ENCODE measurements at places on chromosomes 4 and X.

GRCh38 chr4:76729980-76730379 is 168.0 kb downstream of the SOWAHB start:
- DNase-seq, result no peak

DNA sequence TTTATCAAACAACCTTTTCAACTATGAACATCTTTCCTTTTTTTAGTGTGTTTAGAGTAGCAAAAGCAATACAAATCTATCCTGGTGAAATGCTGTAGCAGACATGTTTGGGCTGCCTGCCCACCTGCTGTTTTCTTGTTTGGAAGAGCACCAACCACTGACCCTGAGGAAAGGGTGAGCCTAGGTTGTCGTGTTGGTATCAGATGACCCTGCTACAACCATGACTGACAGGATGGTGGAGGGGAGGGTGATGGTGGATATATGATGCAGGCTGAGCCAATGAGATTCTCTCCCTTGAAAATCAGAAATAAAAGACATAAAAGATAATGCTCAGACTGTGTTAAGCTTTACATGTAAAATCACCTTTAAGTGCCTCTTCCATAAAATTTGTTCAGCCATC is 201.2 kb downstream of the NPNT start:
- no peak for DNase-seq

DNA sequence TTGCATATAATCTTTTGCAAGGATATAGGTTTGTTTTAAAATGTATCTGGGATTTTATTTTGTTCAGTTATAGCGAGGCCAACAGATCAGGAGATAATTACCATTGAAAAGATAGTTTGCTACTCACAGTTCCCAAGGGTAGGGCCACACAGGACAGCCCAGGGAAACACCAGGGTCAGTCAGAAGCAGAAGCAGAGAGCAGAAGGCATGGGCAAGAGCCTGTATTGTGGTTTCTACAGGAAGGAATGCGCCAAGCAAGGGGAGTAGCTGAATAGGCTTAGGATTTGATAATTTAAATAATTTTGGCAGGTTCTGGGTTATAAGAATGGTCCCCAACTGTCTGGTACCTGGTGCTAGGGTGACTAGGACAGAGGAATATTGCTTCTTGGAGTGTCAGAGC is 61.6 kb downstream of the SYNPO2 start:
- DNase-seq, result no peak

DNA sequence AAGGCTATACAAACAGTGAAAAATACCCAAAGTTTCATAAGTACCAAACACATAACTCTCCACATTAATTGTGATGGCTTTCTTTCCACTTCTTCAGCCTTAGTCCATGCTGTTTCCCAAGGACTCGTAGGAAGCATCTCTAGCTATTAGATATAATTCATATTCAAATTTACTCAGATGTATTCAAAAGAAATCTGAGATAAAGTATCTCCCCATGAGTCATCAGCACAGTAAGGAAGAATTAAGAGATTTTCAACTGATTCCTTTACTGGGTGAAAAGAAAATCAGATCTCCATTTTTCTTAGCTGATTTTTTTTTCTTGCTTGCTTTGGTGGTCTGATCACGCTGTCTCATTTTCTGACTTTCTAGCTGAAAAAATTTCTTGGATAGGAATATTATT is 71.7 kb downstream of the MID1 start:
- no peak for DNase-seq

- no peak for DNase-seq
Observed at GRCh38 chr4:14644580-14645282, 357.6 kb upstream of the CPEB2 start.

DNA sequence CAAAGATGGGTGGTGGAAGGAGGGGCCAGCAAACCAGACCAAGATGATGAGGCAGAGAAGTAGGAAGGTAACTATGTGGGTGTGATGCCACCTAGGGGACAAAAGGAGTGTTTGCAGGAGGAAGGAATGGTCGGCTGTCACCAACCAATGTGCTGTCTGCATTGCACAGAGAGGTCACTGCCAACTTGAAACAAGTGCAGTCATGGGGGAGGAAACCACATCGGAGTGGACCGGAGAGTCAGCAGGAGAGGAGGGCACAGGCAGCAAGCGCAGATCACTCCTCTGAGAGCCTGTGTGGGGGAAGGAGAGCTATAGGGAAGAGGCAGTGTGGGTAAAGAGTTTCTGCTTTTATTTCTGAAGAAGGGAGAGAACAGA is 38.5 kb upstream of the FGFBP2 start:
- DNase-seq, result peak; percentile 68

DNA sequence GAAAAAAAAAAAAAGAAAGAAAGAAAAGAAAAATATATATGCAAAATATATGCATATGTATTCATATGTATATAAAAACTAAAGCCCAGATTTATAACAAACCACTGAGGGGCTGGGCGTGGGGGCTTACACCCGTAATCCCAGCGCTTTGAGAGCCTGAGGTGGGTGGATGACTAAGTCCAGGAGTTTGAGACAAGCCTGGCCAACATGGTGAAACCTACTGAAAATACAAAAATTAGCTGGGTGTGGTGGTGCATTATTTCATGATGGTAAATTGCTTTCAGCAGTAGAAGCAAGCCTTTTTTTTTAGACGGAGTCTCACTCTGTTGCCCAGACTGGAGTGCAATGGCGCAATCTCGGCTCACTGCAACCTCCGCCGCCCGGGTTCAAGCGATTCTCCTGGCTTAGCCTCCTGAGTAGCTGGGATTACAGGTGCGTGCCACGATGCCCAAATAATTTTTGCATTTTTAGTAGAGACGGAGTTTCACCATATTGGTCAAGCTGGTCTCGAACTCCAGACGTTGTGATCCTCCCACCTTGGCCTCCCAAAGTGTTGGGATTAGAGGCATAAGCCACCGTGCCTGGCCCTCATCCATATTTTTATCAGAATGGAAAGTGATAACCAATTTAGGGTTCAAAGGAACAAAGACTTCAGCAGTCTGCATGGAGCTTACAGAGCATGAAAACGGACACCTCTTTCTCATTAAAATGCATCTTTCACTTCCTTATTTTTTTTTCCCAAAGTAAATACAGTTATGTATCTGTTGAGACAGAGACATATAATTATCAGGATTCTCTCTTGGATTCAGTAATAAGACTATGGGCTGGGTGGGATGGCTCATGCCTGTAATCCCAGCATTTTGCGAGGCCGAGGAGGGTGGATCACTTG is 27.7 kb upstream of the MOB1B start:
- DNase-seq, result no peak

DNA sequence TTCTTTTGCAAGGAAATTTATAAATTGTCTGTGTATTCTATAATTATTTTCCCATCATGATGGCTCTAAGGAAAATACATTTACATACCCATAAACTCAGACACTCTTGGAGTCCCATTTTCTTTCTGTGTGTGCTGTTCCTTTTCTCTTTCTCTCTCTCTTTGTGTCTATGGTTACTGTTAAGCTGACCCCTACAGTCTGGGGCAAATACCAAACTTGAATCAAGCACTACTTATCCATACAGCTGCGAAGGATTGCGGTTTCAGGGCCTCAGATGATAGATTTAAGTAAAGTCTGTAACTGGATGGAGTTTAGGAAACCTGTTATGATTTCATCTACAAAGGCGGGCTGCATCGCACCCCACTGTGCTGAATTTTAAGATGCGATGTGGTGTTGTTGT is 150.2 kb downstream of the SHROOM3 start:
- DNase-seq, result peak; percentile 86

GRCh38 chr4:76090241-76090691 is 15.8 kb downstream of the ART3 start:
- peak; percentile 79 for DNase-seq

DNA sequence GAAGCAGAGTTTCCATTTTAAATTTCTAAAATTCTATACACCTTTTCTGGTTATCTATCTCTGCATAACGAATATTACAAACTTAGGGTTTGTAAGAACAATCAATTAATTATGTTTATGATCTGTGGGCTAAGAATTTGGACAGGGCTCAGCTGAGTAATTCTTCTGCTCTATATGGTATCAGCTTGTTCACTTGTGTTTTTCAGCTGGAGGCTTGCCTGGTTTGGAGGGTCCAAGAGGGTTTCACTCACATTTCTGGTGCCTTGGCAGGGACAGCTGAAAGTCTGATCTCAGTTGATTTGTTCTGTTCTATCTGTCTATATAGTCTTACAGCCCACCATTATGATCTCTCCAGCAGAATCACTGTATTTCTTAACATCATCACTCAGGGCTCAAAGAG is 57.8 kb upstream of the ADGRA3 start:
- DNase-seq, result no peak

GRCh38 chrX:39705290-39705689 is 392.5 kb downstream of the BCOR start:
- DNase-seq, result peak; percentile 87

GRCh38 chr4:6915041-6916005 is 5.7 kb downstream of the TBC1D14 start:
- DNase-seq, result no peak

DNA sequence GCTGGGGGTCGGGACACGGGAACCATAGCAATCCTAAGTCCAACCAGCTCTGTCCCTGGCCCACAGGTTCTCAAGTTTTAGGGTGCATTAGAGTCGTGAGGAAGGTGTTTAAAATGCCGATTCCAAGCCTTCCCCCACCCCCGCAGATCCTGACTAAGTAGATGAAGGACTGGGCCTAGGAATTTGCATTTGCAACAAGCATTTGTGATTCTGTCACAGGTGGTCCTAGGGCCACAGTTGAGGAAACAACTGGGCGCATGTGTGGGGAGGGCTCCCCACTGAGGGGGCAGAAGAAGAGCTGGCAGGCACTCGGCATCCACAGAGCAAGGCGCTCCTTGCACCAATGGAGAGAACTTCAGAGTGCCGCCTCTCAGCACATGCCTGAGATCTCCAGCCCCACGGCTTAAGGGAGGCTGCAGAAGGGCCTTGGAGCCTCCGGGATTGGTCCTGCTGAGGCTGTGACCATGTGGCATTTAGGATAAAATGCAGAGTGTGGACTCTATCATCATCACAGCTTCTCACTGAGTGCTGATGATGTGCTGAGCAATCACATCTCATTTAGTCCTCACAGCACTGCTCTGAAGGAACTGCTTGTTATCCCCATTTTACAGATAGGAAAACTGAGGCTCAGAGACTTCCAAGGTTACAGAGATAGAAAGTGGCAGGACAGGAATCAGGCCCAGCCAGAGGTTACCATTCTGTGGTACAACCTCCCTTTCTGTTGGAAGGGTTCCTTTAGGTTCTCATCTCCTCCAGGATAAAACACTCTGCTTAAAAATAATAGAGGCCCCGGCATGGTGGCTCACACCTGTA is 16.7 kb downstream of the SEL1L3 start:
- DNase-seq, result no peak

GRCh38 chr4:138310498-138310897 is 68.3 kb upstream of the SLC7A11 start:
- DNase-seq, result peak; percentile 44

DNA sequence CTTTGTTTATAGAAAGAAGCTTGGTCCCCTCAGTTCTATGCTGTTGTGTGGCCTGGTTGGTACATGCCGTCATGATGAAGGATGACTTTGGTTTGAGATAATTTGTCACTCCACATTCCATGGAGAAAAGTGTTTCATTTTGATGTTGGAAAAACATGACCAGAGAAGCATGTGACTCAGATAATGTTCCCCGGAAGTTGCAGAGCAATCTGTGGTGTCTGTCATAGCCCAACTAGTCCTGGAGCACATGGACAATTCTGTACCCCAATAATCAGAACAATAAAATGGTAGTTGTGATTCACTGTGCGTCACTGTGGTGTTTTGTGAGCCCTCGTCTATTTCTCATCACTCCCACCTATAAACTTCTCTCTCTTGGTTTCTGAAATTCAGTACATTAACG is 85.1 kb downstream of the PDK3 start:
- DNase-seq, result peak; percentile 0

DNA sequence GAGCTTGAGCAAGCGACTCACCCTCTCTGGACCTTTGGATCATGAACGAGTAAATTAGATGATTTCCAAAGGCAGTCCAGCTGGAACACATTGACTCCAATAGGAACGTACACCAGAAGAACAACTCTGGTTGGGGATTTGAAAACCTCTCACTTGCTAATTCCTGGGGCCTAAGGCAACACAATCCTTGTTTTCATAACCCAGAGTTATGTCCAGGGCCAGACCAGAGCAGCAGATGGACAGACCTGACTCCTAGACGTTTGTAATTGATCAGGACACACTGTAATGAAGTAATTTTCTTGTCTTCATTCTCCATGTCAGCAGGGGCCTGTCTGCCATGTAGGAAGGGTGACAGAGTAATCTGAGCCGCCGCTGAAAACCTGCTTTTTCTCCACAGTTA is 283.9 kb downstream of the IDS start:
- DNase-seq, result no peak

- DNase-seq, result no peak
Observed at GRCh38 chr4:48196758-48197504, 62.9 kb upstream of the TXK start.

GRCh38 chr4:154189346-154189745 is 302.3 kb downstream of the DCHS2 start:
- DNase-seq, result peak; percentile 67

- DNase-seq, result no peak
Observed at GRCh38 chr4:165512424-165512823, 133.6 kb downstream of the CPE start.

DNA sequence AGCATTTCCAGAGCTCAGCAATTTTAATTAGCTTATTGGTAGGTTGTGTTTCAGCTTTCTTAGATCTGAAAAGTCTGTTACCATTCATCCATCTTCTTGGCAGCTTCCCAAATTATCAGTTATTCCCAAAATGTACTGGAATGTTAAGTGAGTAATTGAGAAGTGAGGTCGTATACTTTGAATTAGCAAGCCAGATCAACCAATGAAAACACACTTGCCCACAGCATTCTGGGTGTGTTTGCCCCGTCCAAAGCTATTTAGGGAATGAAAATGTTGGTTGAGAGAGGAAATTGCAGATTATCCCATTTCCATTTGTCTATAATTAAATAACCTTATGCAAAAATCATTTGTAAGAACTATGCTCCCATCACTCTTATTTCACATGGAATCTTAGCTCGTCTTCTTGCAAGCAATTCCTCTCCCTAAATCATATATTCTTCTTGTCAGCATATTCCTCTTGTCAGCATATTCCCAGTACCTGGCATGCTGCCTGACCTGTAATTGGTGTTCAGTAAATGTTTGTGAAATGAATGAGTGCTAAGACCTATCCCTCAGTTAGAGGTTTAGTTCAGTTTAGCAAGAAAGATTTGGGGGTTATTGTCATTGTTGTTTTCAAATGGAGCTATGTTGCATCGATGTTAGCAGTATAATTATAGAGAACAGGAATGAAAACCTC is 23.3 kb upstream of the ANTXR2 start:
- peak; percentile 57 for DNase-seq

GRCh38 chr4:112942077-112942476 is 107.4 kb upstream of the ANK2 start:
- DNase-seq, result no peak

DNA sequence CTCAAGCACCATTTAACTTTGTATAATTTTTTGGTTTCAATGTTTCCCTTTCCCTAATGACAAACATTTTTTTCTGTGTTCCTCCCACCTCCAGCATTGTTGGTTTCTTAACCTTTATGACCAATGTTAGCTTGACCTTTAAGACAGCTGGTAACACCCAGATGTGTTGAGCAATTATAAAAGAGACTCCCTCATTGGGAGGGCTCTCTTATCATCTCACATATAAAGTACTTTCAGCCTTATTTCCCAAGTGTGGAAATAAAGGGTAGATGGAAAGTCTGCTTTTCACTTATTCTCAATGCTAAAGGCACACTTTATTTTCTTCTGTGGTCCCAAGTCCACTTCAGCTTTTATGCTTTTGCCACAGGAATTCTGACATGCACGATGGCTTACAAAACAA is 1420.4 kb downstream of the RAPGEF2 start:
- DNase-seq, result no peak

Data from fibroblast of skin of right biceps (primary cell).